IMR-90 (cell line): ENCODE measurements at places on chromosomes 1 and 21. TPM values are rescaled to one million over a fixed set of nuclear protein-coding genes. Genes with fewer than 3 reads are reported as not detected.

- peaks cover 31% of the 10 kb centered on the region for H3K4me1 ChIP-seq
- no peaks in the 10 kb centered on the region for H3K36me3 ChIP-seq
- no peak for DNase-seq
- no peaks in the 10 kb centered on the region for H3K27me3 ChIP-seq
- H3K4me3 ChIP-seq: no peak overlapping the region
These were observed 114.4 kb upstream of the SLC45A1 start for GRCh38 chr1:8203551-8203950.

Gene SMIM1
- 0.90 and 1.9 TPM in 2 replicates for total RNA-seq

- H3K36me3 ChIP-seq: peaks cover 11% of the 10 kb centered on the region; the same call in 1 of the 2 replicates
- DNase-seq: peak; percentile 34
- H3K27ac ChIP-seq: peak overlapping the region; percentile 94
- peak overlapping the region; percentile 60 for H3K4me3 ChIP-seq
These were observed 391 bp upstream of the KIAA1614 start for GRCh38 chr1:180912211-180912800.

DNA sequence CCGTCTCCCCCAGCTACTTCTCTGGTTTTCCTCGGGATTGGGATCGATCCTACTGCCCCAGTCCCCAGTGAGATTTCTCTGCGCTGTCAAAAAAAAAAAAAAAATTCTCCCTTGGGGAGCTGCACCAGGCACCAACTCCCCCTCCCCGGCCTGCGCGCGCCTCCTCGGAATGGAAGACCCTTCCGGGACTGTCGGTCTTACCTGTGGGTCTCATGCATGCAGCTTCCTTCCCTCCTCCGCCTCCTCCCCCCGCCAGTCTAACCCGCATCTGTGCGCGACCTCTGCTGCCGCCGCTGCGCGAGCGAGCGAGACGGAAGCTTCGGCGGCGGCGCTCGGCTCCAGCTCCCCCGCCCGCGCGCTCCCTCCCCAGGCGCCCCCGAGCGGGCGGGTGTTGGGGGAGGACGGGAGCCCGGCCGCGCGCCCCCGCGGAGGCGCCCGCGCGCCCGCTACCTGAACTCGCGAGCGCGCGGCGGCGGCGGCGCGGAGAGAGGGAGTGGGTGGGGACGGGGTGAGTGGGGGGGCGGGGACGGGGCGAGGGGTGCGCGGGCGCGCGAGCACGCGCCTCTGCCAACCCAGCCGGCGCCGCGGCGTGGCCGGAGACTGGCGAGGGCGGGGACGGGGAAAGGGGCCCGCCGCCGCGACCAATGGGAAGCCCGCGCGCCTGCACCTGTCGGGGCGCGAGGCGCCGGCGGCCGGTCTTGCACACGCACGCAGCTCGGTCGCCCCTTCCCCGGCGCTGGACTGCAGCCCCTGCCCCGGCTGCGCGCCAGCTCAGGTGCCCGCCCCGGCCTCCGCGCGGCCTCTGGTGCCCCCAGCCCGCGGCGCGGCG is at the start of gene SUSD4:
Gene SUSD4 (minus strand): TSS at position 321 of the 829 bp plus-strand sequence. CDS start 751 bp downstream, outside the sequence.
- H3K27ac ChIP-seq: no peak within 1 kb of the TSS
- peaks cover 55% of the 10 kb centered on the region for H3K27me3 ChIP-seq
- no peak for DNase-seq
- peak within 1 kb of the TSS; percentile 35; the same call in 1 of the 2 replicates for H3K4me3 ChIP-seq
- no peaks in the 10 kb centered on the region for H3K36me3 ChIP-seq

DNA sequence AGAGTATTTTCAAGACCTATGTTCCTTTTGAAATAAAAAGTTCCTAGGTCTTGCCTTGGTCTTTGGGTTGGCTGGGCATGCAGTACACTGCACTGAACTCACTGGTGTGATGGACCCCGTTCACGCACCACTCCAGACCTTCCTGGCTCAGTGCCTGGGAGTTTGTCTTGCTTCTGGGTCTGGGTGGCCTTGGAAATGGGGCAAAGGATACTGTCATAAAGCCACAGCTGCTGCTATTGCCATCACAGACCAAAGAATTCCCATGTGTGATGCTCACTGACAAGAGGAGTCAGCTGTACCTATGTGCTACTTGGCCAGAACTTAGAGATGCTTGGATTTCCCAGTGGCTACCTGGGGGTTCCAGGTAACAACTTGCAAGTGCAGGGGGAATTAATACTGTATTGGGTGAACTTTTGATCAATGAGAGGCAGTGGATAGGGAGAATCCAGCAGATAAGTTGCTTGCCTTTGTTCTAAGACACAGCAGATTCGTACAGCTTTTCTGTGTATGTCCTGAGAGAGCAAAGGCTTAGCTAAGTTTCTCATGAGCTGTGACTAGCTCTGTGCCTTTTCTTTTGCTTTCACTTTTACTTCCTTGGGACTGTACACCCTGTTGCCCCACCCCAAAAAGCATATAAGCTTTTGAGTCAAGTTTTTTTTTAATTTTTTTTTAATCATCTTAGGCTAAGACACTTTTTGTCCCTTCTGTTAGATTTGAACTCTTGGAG is 115.3 kb downstream of the RUNX1 start:
- no peaks in the 10 kb centered on the region for H3K36me3 ChIP-seq
- H3K4me1 ChIP-seq: peaks cover 16% of the 10 kb centered on the region
- H3K27me3 ChIP-seq: no peaks in the 10 kb centered on the region

GRCh38 chr21:14271053-14271452 is 55.1 kb downstream of the RBM11 start:
- no peak overlapping the region for H3K27ac ChIP-seq
- H3K4me1 ChIP-seq: no peaks in the 10 kb centered on the region
- H3K36me3 ChIP-seq: no peaks in the 10 kb centered on the region
- DNase-seq: no peak

DNA sequence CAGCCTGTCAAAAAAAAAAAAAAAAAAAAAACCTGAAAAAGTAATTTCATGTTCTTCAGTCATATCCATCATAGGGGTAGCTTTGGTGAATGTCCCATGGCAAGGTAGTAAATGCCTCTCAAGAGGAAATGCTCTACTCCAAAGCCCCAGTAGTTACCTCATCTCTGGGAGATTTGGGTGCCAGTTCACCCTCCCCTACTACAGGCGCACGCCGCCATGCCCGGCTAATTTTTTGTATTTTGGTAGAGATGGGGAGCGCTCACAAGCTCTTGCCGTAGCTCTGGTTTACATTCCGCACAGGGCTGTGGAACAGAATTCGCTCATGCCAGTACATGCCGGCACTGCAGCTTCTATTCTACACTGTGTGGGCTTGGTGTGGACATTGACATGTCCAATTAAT is 13.7 kb downstream of the PIK3CD start:
- H3K27ac ChIP-seq: no peak overlapping the region
- no peak for DNase-seq
- H3K4me3 ChIP-seq: no peak overlapping the region
- no peaks in the 10 kb centered on the region for H3K36me3 ChIP-seq

Gene CHIA
- not detected in 2 replicates for total RNA-seq

DNA sequence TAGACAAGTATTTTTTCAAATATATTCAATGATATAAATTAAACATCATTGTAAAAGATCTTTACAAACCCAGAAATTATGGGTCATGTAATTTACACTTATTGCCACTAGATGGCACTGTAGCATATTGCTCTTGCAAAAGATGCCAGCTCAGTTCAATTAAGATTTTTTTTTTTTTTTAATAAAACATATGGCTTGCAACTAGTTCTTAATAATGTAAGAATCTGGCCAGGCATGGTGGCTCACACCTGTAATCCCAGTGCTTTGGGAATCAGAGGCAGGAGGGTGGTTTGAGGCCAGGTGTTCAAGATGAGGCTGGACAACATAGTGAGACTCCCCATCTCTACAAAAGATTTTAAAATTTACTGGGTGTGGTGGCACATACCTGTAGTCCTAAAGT is 49.4 kb upstream of the DESI2 start:
- H3K27me3 ChIP-seq: peaks cover 7% of the 10 kb centered on the region
- H3K4me1 ChIP-seq: peaks cover 6% of the 10 kb centered on the region
- H3K4me3 ChIP-seq: no peak overlapping the region
- peak; percentile 58 for DNase-seq

DNA sequence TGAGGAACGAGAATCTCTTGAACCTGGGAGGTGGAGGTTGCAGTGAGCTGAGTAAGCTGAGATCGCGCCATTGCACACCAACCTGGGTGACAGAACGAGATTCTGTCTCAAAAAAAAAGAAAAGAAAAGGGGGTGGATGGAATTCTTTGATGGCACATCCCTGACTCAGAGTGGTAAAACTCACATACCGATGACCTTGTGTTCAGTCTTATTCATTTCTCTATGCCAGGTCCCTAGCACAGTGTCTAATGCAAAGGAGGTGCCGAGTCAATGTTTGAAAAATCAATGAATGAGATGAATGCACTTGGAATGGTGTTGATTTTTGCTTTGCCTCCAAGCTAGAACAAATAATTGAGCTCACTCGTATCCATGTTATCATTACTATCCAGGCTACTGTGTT is 18.5 kb upstream of the FAM20B start:
- no peaks in the 10 kb centered on the region for H3K27me3 ChIP-seq
- no peaks in the 10 kb centered on the region; the same call in 1 of the 2 replicates for H3K4me1 ChIP-seq
- no peak overlapping the region for H3K27ac ChIP-seq
- no peaks in the 10 kb centered on the region for H3K36me3 ChIP-seq
- no peak for DNase-seq
- H3K4me3 ChIP-seq: no peak overlapping the region

DNA sequence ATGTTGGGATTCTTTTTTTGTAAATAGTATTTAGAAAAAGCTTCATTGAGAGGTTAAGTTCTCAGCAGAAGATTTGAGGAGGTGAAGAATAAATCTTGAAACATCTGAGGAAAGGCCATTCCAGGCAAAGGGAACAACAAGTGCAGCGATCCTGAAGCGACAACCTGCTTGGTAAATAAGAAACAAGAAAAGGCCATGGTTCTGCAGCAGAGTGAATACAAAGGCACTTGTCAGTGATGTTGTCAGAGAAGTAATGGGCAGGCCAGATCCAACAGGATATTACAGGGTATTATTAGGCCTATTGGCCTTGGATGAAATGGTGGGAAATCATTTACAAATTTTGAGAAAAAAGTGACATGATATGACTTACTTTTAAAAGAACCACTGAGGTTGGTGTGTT is 960.0 kb downstream of the PLA2G4A start:
- no peaks in the 10 kb centered on the region for H3K36me3 ChIP-seq
- no peak overlapping the region for H3K4me3 ChIP-seq
- H3K27me3 ChIP-seq: no peaks in the 10 kb centered on the region
- H3K27ac ChIP-seq: no peak overlapping the region
- DNase-seq: no peak

Gene MAP1LC3C
- total RNA-seq: under 0.01 TPM in 1 of 2 replicates, not detected in the other

DNA sequence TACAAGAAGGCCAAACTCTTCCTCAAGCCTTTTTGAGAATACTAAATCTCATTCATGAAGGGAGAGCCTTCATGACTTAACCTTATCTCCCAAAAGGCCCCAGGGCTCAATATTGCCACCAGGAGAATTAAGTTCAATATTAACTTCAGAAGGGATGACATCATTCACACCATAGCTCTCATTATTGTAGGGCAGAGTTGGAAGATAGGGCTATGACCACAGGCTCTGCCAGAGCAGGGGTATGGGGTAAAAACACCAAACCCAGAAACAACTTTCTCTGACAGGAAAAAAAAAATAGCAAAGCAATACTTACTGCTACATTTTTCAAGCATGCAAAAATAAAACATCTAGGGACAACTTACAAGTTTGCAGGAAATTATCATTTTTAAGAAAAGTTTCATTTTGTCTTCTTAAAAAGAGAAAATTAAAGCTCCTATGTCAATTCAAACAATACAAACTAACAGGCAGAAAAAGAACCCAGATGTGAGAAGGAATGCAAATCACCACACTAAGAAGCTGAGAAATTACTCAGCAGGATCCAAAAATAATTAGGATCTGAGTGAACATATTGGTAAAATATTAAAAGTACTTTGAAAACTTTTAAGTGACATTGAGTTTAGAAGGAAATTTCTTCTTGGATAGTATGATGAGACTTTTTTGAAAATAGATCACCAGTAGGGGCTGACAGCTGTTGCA is 1156.5 kb downstream of the NCAM2 start:
- H3K4me3 ChIP-seq: no peak overlapping the region
- no peaks in the 10 kb centered on the region for H3K4me1 ChIP-seq
- H3K27ac ChIP-seq: no peak overlapping the region

GRCh38 chr1:228471154-228471761 is 15.9 kb upstream of the RNF187 start:
- no peaks in the 10 kb centered on the region for H3K36me3 ChIP-seq
- H3K4me1 ChIP-seq: 0 out of 2 replicates have a peak, but pooled peaks cover 1% of the 10 kb centered on the region
- H3K27me3 ChIP-seq: peaks cover 34% of the 10 kb centered on the region
- H3K27ac ChIP-seq: no peak overlapping the region
- no peak for DNase-seq

DNA sequence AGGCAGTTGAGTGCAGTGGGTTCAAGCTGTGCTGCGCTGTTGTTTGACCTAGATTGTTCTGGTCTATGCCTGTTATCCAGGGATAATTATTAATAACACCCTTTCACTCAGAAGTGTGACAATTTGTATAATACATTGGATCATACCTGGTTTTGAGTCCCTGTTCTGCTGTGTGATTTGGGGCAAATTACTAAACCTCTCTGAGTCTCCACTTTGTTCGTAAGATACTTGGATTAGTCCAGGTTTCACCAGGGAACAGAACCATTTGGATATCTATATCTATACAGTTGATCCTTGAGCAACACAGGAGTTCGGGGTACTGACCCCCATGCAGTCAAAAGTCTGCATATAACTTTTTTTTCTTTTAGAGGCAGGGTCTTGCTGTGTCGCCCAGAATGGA is 2.3 kb downstream of the NENF start:
- no peaks in the 10 kb centered on the region for H3K27me3 ChIP-seq
- no peak for DNase-seq
- H3K27ac ChIP-seq: no peak overlapping the region
- H3K4me3 ChIP-seq: no peak overlapping the region
- no peaks in the 10 kb centered on the region for H3K36me3 ChIP-seq
- peaks cover 14% of the 10 kb centered on the region; the same call in 1 of the 2 replicates for H3K4me1 ChIP-seq

- peaks cover 3% of the 10 kb centered on the region for H3K4me1 ChIP-seq
- H3K4me3 ChIP-seq: no peak overlapping the region
- H3K27ac ChIP-seq: no peak overlapping the region
- DNase-seq: no peak
These were observed 74.6 kb downstream of the USP25 start for GRCh38 chr21:15804247-15805005.

DNA sequence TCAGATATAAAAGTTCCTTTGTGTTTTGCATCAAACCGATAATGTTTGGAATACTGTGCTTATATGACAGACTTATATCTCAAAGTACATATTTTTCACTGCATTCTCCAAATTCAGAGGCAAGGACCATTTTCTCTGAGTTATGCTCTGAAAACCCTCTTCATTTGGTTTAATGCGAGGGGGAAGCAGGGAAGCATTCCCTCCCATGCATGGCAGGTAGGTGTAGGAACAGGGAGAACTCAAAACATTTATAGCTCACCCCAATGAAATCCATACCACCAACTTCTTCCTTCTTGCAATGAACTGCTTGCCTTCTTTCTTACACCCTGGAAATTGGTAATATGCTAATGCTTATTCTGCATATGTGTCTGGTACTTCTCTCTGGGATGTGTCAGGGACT is 10.7 kb upstream of the ERICH3 start:
- no peak overlapping the region for H3K27ac ChIP-seq
- H3K27me3 ChIP-seq: no peaks in the 10 kb centered on the region
- no peak for DNase-seq
- H3K4me1 ChIP-seq: no peaks in the 10 kb centered on the region
- H3K36me3 ChIP-seq: no peaks in the 10 kb centered on the region
- no peak overlapping the region for H3K4me3 ChIP-seq
